Epithelial cell of proximal tubule (primary cell): ENCODE measurements at places on chromosomes 3 and 15. TPM values are rescaled to one million over a fixed set of nuclear protein-coding genes. Genes with fewer than 3 reads are reported as not detected.

DNA sequence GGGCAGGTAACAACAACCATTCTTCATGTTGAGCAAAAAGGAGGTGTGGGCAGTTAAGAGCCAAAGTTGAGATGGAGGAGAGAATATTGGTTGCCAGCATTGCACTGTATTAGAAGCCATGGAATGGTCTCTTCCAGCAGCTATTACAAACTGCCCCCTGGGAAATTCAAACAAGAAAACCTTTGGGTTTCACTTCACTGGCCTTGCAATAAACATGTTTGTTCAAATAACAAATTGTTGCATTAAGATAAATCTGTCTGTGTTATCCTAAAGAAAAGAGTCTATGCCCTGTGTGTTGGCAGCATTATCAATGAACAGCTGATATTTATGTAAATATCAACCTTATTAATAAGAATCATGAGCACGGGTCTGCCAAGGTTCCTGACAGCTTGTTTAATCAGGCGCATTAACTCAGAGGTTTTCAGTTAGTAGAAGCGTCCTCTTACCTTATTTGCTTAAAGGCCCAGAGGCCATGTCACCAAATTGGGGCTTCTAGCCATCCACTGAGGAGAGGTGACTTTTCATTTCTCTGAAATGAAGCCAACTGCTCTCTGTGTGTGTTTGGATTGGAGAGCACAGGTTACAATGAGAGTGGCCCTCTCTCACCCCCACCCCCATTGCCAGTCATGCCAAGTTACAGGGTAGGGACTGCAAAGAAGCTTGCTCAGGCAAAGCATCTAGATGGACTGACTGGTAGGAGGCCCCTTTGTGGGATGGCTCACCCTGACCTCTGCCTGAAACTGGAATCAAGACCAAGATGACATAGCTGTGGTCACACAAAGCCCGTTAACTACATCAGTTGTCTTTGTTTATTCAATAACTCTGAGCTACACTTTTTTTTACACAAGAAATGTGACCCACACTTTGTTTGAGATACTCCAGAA, 10.5 kb downstream of the FILIP1L start:
- no peak for DNase-seq

- no peak for DNase-seq
Observed at GRCh38 chr3:168476360-168476980, 380.7 kb upstream of the GOLIM4 start.

The TMIE gene
- not detected in 2 replicates for total RNA-seq

DNA sequence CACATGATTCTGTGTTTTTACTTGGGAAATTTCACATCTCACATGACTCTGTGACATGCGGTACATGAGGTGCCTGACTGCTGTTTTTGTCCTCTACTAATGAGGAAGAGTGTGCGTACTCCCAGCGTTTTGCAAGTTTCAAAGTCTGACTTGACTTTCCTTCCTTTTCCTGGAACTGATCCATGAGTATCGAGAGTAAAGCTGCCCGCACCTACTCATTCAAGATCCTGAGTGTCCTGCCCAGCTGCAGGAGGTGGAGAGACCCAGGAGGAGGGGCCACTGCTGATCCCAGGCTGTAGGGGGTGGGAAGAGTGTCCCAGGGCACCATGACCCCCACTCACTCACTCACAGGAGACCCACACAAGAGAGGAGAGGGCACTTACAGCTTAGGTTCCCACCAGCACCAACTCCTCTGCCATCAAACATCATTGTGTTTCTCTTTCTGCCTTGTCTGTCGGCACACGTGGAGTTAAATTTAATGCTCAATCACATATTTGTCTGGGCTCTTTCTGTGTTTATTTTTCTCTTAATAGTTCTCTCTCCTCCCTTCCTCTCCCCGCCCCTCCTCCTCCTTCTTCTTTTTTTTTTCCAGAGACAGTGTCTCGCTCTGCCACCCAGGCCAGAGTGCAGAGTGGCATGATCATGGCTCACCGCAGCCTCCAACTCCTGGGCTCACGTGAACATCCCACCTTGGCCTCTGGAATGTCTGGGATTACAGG, 1.4 kb downstream of the CCR5AS start:
- no peak for DNase-seq

DNA sequence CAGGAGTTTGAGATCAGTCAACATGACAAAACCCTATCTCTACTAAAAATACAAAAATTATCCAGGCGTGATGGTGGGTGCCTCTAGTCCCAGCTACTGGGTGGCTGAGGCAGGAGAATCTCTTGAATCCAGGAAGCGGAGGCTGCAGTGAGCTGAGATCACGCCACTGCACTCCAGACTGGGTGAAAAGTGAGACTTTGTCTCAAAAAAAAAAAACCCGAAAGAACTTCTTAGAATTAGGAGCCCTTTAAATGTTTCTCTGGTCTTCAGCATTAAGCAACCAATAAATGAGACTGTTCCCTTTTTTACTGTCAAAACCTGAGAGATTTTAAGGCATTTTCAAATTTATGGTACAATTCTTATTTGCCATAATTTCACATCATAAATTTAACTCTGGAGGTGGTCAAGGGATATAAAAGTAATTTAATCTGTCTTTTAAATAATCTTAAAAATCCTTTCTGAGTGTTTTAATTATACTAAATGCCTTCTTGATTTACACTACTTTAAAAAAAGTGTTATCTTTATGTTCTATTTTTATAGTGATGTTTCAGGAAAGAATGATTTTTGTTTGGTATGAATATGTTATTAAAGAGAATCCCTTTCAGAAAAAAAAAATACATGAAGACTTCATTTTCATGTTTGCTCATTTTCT, 10.1 kb downstream of the PCOLCE2 start:
- DNase-seq: no peak

GRCh38 chr15:70876011-70876410, 16.2 kb downstream of the THAP10 start:
- no peak for DNase-seq

DNA sequence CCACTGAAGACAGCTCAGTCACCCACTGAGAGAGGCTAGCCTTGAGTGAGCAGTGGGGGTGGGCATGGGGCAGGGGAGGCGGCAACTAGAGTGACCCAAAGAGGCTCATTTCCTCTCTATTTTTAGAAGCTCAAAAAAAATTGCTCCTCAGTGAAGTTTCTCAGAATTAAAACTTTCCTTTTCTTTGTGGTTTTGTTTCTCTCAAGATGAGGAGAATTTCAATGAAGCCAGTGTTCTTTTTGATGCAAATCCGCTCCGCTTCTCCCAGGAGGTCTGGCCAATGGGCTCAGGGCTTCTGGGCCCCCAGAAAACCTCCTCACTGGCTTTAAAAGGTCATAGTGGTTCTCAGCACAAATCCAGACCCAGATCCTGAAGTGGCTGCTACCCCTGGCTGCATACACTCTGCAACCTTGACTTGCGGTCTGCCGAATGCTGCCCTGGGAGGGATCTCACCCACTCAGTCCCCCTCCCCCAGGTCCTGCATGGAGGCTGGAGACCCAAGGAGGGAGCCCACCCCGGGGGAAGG, at the start of gene ACSBG1:
ACSBG1 (minus strand) TSS at position 51 of the 526 bp plus-strand sequence. CDS start 64 bp downstream, outside the sequence.
- no peak for DNase-seq

- no peak for DNase-seq
Observed at GRCh38 chr15:33584797-33585196, 274.0 kb downstream of the RYR3 start.

The SH3GL3 gene
- 0.92 and 1.0 TPM in 2 replicates for total RNA-seq

The PPP2R3A gene
- total RNA-seq: 13.2 and 25.9 TPM in 2 replicates

The SLC33A1 gene
- total RNA-seq: 22.3 and 24.0 TPM in 2 replicates
